GM12892 (cell line): ENCODE measurements at places on chromosomes 7 and 10.

- DNase-seq = no peak
These were observed 136.2 kb downstream of the SORCS3 start for GRCh38 chr10:104777086-104777799.

- no peak for DNase-seq
These were observed 63.0 kb downstream of the RALA start for GRCh38 chr7:39686261-39686924.

- no peak for DNase-seq
These were observed 177.0 kb downstream of the REEP3 start for GRCh38 chr10:63697956-63698786.

- DNase-seq = no peak
These were observed 42.5 kb downstream of the PPP1R3C start for GRCh38 chr10:91590142-91590903.

- no peak for DNase-seq
These were observed 5.1 kb downstream of the CCDC71L start for GRCh38 chr7:106655703-106656498.

DNA sequence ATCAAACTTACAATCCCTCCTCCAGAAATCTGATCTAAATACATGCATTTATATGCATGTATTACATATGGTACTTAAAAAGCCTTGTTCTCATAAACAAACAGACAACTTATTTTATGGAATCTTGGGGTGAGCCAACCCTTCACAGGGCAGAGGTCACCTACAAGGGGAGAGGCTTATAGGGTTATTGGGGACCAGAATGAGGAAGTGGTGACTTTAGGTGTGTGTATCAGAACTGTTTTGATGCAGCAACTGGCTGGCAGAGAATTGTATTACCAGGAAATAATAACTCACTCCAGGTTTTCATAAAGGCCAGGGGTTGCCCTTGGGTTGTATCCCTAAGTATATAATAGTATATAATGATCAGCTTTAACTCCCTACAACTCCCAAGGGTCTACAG is 91.1 kb downstream of the SVIL start:
- no peak for DNase-seq

DNA sequence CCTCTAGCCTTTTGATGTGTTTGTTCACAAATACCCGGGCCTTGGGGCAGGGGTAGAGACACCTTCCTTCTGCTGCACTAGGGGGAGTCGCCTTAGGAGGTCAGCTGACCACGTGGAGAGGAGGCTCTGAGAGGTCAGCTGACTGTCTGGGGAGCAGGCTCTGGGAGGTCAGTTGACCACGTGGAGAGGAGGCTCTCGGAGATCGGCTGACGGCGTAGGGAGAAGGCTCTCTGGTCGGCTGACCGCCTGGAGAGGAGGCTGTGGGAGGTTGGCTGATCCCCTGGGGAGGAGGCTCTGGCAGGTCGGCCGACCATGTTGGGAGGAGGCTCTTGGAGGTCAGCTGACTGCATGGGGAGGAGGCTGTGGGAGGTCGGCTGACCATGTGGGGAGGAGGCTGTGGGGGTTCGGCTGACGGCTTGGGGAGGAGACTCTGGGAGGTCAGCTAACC is 59.6 kb upstream of the LYZL1 start:
- DNase-seq = no peak

DNA sequence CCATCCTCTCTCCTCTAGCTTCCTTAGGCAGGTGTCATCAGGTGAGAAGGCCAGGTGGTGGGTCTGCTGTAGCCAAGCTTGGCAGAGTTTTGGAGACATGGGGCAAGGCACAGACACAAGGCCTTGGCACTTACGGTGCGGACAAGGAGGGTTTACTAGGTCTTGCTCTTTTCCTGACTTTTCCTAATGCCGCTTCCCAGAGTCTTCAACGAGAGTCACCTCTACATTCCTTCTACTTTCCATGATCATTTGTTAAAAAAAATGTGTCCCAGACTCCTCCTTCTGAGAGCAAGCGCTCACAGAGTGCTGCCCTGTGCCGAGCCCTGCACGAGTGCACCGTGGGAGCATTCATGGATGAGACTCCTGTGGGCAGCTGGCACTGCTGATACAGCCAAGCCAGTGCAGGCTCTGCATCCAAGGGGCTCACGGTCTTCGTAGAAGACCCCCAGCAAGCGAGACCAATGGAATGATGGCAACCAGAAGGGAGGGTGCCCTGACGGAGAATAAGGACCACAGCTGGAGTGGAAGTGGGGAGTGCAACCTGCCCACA is 243.0 kb upstream of the MKI67 start:
- no peak for DNase-seq

- no peak for DNase-seq
These were observed 59.4 kb downstream of the TPK1 start for GRCh38 chr7:144776447-144776846.

DNA sequence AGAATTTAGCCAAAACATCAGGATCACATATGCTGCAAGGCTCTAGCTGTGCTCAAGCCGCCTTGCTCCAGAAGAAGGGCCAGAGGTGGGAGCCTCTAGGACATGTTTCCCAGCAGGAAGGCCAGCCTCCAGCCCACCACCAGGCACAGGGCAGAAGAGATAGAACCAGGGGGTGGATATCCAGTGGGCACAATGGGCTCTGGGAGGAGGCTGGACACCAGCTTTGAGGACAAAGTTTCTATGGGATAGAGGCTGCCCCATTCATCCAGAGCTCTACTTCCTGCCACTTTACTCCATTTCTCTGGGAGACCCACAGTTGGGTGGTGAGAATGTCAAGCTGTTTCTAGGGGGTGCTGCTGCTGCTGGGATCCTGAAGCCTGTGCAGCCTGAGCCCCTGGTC is 77.1 kb downstream of the ARHGAP22 start:
- no peak for DNase-seq

- no peak for DNase-seq
These were observed 196.1 kb upstream of the GALNT17 start for GRCh38 chr7:70935854-70936253.

DNA sequence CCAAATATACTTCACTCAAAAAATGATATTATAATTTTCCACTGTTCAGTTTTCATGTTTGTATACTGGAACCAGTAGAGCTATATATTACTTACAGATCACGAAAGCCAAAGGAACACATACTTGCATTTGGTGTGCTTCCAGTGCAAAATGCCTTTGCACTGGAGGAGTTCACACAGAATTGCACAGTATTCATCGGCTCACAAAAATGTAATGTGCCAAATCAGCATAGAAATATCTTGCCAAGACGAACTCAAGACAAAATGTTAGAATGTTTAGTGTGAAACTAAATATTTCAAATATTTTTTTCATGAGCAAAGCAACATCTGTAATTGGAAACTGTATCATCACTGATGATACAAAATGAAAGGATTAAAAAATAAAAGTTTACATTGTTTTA is 646.2 kb upstream of the SEMA3D start:
- DNase-seq = no peak

DNA sequence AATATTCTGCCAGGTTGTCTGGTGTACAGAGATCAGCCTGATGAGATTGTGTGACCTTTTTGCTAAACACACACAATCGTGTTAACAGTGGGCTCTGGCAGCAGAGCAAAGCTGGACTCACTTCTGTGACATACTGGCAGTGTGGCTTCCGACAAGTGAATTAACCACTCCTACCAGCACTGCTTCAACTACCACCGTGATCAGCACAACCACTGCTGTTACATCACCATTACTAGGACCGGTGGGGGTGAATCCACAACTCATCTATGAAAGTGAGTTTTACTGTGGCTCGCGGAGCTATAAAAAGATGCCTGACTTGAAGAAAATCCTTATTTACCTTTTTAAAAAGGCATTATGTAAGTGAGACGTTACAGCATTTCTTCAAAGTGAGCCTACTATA is 135.6 kb downstream of the WDR37 start:
- no peak for DNase-seq

DNA sequence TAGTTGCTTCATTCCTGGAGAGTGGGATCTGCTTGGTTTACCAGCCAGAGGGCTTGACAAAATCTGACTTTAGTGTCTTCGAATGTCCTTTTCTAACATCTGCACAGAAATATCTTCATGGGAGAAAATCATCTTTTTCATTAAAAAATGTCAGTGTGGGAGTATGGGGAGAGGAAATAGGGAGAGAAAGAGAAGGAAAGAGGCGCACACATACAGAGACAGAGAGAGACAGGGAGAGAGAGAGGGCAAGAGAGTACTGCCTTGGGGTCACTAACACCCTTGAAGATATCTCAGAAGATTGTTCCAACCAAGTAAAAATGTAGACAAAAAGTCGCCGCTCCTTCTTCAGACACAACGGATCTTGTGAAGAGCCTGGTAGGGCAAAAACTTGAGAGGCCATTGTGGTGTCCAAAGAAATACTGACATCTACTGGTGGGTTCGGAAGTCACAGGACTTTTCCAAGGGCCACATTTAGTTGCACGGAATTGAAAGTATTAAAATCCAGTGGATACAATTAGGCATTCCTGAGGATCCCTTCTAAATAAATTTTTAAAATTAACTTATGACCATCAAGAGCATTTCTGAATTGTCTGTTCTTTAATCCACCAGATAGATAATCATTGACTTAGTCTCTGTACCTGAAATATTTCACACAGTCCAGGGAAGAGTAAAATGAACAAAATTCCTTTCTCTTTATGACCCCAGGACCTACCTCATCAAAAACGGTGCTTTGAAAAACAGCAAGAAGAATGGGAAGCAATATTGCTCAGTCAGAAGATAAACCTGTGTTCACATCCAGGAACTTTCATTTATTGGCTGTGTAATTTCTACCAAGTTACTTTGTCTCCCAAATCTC is 29.7 kb downstream of the VIM start:
- DNase-seq = peak; percentile 6

DNA sequence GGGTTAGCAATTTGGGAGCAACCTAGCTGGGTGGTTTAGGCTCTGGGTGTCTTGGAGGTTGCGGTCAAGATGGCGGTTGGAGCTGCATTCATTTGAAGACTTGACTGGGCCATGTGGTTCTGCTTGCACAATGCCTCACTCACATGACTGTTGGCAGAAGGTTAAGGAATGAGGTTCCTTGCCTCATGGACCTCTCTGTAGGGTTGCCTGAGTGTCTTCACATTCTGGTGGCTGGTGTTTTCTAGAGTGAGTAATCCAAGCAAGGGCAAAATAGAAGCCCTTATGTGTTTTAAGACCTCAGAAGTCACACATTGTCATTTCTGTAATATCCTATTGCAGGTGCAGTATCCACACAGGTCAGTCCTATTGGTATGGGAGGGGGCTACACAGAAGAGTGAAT is 52.0 kb downstream of the CDK14 start:
- DNase-seq = no peak

DNA sequence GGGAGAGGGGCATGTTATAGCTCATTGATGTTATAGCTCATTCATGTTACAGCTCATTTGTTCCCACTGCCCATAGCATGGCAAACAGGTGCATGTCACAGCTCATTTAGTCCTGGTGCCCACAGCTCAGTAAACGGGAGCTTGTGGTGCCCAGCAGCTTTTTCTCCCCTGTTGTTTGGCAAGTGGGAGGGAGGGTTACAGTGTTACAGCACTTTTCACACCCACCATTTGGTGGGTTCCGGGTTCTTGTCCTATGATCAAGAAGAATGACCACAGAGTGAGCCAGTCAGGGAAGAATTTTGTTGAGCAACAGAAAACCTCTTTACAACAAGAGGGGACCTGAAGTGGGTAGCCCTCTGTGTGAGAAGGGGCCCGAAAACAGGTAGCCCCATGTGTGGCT is 162.8 kb upstream of the CSTF2T start:
- DNase-seq = no peak

DNA sequence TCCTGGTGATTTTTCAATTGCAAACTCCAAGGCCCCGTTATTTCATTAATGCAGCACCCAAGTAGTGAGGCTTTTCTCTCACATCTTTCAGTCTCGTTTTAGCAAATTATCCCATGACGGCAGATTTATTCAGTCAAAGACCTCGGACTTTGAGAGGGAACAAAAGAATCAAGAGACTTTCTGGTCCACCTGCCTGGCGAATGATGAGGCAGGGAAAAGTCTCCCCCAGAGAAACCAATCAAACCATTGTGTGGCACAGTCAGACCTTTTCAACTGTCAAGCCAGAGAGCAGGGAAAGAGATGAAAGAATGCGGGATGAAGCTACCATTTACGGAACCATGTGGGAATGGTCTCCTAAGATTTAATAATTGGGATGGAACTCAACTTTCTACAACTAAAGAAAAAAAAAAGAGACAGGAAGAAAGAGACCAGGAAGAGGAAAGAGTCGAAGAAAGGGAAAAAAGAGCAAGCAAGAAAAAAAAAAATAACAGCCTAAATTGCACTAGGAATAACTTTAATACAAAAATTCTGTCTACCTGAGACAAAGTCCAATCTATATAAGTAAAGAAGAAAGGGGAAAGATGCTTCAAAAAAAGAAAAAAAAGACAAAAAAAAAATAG is 22.8 kb downstream of the GLI3 start:
- DNase-seq = no peak

DNA sequence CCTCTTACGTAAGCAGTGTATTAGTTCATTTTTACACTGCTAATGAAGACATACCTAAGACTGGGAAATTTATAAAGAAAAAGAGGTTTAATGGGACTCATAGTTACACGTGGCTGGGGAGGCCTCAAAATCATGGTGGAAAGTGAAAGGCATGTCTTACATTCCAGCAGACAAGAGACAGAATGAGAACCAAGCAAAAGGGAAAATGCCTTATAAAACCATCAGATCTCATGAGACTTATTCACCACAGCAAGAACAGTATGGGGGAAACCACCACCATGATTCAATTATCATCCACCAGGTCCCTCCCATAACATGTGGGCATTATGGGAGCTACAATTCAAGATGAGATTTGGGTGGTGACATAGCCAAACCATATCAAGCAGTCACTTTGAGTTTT is 126.3 kb upstream of the CXCL12 start:
- DNase-seq = no peak

GRCh38 chr7:25842201-25842733 is 309.7 kb upstream of the NFE2L3 start:
- no peak for DNase-seq

GRCh38 chr10:112687647-112688046 is 240.6 kb downstream of the VTI1A start:
- DNase-seq = no peak

- no peak for DNase-seq
These were observed 5.4 kb downstream of the ABLIM1 start for GRCh38 chr10:114652402-114653368.

GRCh38 chr7:74717889-74718288 is 55.9 kb upstream of the NCF1 start:
- DNase-seq = no peak

GRCh38 chr10:133100706-133101415 is 13.1 kb downstream of the ADGRA1 start:
- DNase-seq = no peak

DNA sequence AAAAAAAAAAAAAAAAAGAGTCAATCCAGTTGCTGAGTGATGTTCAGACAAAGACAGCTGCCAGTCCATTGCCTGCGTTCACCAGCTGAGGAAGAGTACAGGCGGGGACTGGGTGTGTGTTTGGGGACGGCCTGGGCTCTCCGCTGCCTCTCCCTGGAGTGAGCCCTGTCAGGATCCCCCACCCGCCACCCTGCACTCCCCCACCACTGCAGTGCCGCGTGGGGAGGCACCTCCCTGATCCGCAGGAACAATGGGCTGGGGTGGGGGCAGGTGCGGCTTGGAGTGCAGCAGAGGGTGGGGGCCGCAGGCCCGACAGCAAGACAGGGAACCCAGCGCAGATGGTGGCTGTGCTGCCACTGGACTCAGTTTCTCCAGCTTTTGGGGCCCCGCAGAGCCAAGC is 1.4 kb downstream of the HSPA12A start:
- no peak for DNase-seq
